NK-92 treated with Interleukin-12 subunit alpha and Interleukin-12 subunit beta, amount 100 ng/mL, for 24 hours (cell line): ENCODE measurements at places on chromosomes 5 and 9.

DNA sequence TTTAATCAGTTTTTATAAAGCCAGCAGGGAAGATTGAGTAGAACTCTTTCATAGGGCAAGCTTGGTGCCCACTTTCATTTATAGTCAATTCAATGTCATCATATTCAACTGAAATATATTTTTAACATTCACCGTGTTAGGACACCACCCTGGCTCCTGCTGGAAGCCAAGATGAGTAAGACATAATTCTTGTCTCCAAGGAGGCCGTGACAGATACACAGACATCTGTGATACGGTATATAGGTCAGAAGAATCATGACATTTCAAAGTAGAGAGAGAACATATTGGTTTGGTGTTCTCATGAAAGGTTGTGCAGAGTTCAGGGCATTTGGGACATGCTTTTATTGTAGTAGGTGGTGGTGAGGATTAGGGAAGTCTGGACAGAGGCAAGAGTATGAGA lies 120.1 kb downstream of the CMYA5 start:
- DNase-seq: no peak

- DNase-seq: no peak
These were observed 156.4 kb downstream of the CWC27 start for GRCh38 chr5:64925123-64925522.

DNA sequence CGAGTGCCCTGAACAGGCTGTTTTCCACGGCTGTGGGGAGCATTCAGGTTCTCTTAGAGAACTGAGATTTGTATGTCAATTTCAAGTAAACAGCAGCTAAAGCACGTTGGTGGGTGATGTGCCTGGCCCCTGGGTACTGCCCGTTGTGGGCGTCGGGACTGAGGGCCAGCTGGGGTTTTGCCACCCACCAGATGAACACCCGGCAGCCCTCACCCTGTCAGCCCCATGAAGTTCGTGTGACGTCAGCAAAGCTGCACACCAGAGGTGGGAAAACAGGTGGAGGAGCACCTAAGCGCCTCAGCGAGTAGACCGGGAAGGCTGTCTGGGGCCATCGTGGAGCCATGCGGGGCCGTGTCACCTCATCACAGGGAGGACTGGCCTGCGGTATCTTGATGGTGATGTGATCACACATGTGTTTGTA lies 9.2 kb downstream of the CEP72 start:
- DNase-seq: no peak

GRCh38 chr5:173917788-173918786 lies 29.9 kb downstream of the CPEB4 start:
- DNase-seq: no peak

DNA sequence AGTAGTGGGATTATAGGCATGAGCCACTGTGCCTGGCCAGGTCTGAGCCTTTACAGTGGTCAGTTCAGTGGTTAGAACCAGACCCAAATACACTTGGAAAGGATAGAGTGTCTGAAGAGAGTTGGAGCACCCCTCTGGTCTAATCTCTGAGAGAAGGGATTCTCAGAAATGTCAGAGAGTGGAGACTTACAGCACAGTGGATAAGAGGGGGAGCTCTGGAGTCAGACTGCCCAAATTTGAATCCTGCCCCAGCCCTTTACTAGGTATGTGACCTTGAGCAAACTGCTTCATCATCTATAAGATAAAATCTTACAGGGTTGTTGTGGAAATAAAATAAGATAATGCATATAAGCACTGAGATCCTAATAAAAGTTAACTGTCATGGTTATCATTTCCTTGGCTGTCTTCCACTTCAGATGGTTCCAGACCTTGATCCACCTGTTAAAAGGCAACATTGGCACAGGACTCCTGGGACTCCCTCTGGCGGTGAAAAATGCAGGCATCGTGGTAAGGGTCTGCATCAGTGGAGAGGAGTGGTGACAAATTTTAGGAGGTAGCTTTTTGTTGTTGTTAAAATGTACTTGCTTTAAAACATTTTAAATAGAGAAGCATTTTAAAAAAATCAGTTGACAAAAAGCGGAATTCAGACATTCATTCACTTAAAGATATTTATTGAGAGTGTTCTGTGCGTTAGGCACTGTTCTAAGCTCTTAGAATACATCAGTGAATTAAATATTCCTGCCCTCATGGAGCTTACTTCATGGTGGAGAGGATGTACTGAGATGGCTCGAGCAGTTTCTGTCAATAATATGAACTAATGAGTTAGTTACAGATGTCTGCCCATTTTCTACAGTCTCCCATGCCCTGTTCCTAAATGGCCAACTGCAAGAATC lies 16.0 kb downstream of the SLC36A1 start:
- no peak for DNase-seq

- DNase-seq: no peak
These were observed 79.7 kb upstream of the ICE1 start for GRCh38 chr5:5342784-5343183.

GRCh38 chr5:124126504-124127217 lies 614.7 kb downstream of the CSNK1G3 start:
- no peak for DNase-seq

DNA sequence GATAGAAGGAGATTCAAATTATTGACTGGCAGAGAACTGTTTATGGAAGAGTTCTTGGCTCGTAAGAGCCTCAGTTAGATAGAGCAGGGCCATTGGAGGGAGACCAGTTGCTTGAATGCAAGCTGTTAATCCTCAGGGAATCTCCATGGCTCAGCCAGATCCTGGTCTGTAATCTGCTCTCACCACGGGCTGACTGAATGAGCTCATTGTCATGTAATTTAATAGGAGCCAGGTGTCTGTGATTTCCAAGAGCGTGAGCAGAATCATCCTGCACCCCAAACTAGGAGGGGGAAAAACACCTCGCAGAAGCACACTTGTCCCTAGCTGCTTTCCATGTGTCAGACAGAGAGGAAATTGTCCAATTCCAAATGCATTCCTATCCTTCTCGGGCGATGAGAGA lies 19.1 kb upstream of the KCNMB1 start:
- DNase-seq: no peak

- DNase-seq: no peak
These were observed 324.4 kb upstream of the ADAMTSL1 start for GRCh38 chr9:18149471-18150011.

DNA sequence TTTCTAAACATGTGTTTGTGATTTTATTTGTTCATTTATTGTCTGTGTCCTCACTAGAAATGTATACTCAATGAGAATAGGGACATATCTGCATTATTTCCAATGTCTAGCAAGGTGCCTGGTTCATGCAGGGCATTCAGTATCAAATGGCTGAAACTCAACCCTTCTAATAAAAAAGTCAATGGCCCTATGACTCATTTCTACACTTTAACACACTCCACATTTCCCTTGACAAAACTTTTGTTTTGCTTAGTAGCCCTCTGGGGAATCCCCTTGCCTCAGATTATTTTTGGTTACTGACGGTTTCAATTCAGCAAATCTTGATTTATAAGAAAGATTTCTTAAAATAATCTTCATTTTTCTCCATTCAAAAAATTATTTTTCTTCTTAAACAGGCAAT lies 206.0 kb upstream of the DMRTA1 start:
- DNase-seq: no peak

GRCh38 chr5:56012281-56012963 lies 17.7 kb upstream of the IL6ST start:
- DNase-seq: peak; percentile 32

- peak; percentile 76 for DNase-seq
These were observed at the start of gene TTF1 for GRCh38 chr9:132406554-132407122. Gene TTF1, minus strand, starts transcription at chr9:132406840. Its CDS starts 4,019 bp downstream, at chr9:132402821.

- no peak for DNase-seq
These were observed 284.9 kb upstream of the IRX1 start for GRCh38 chr5:3310541-3311261.

DNA sequence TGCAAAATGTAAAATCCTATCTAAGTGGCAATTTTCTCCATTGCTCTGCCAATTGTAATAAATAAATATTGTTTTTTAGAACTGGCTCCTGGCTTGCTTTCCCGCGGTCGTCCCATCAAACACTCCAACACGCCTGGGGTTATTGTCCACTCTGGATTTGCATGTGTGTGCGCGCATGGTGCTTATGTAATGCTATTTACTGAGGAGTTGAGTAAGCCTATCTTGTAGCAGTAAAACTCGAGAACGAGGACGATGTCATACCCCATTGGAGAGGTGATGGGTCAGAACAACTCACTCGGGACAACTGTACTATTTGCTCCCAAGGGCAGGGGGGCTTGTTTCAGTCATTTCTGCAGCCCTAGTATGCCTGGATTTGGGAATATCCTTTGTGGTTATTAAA lies 220.9 kb downstream of the PAX5 start:
- DNase-seq: no peak

GRCh38 chr9:109253637-109254284 lies 67.1 kb downstream of the EPB41L4B start:
- DNase-seq: no peak

DNA sequence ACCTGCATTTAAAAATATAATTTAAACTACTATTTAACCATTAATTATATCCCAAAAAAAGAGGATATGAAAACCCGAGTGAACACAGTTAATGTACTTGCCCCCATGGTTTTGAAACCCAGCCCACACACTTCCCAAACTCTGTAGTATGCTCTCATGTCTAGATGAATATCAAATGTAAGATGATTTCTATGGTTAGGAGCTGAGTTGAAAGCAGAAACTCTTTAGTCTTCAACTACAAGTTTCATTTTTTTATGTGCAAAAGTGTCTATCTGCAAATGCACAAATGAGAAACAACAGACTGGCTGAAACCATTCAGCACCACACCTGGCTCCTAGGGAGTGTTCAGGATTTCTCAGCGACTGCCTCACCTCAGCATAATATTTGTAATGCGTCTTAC lies 183.3 kb downstream of the SEMA5A start:
- DNase-seq: no peak

DNA sequence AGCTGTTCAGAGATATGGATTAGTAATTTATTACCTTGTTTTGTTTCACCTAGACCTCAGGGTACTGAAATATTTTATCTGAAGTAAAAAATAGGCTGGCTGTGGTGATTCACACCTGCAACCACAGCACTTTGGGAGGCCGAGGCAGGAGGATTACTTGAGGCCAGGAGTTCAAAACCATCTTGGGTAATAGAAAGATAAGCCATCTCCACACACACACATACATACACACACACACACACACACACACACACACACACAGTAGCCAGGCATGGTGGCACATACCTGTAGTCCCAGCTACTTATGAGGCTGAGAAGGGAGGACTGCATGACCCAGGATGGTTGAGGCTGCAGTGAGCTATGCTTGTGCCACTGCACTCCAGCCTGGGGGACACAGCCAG lies 3.7 kb downstream of the ANXA2R start:
- DNase-seq: no peak

DNA sequence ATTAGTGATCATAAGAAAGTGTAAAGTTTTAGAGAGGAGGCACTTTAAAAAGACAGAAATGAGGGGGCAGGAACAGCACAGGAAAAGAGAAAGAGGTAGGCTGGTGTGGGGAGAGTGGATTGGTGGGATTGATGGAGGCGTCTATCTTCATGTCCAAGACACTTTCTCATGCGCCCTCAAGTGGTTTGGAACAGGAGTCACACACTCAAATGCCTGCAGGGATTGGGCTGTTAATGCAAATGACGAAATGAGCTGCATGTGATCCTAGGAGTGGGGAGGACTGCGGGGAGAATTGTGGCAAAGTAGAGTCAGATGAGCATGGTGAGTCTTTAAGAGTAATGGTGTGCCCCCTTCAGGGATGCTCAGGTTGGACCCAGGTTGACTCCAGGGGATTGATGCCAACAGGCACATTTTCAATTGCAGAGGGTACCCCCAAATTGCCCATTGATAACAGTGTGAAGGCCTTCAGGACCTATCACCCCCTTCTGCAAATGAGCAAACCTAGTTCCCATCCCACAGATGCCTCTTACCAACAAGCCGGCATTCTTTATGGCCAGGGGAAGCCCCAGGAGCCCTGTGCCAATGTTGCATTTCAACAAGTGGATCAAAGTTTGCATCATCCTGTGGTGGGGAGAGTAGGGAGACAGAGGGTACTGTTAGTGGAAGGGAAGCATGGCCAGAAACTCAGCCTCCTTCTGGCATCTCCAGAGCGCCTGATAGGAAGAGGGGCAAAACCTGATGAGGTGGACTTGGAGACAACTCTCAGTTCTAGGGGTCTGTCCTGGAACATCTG lies 5.3 kb downstream of the SLC36A3 start:
- no peak for DNase-seq

GRCh38 chr5:65822710-65823109 lies 100.7 kb downstream of the NLN start:
- no peak for DNase-seq

DNA sequence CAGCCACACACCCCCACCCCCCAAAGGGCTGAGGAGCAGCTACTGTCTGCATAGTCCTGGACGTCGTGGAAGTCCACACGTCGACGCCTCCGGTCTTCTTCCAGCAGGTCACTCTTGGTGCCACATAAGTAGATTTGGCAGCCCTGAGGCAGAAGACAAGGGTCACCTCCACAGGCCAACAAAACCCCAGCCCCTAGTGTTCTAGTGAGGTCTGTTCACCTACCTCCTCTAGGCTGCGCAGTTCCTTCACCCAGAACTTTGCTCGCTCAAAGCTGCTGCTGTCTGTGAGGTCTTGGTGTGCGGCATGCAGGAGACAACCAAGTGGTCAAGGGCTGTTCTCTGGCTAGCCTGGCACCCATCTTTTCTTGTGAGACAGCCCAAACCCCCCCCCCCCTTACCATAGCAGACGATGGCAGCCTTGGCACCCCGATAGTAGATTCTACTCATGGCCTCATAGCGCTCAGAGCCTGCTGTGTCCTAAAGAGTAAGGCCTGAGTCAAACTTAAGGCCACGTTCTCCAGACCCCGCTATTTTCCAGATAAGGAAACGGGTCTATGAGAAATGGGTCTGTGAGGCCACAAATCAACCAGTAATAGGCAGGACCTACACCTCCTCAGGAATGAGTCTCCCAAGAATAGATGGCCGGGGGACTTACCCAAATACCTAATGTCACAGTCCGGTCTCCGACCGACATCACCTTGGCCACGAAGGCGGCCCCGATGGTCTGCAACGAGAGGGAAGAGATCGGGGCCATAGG lies 987 bp downstream of the RAB24 start:
- no peak for DNase-seq

DNA sequence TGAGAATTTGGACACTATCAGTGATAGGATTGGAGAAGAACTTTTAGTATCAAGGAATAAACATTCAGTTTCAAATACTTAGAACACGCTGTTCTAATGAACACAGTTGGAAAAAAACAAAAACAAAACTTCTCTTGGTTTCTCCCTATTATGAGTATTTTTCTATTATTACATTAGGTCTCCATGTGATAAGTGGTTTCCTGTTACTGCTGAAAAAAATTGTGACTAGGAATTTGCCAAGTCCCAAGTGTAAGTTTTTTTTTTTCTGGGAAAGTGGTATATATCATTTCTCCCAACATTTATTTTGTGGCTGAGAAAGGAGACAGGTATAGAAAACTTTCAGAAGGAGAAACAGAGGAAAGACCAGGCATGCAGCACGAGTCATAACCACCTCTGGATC lies 41.1 kb downstream of the PCSK1 start:
- DNase-seq: no peak
